ENCODE measurements at places on chromosomes 1 and 21.

- DNase-seq = no peak
Measured at GRCh38 chr1:89735479-89735878, 85.4 kb upstream of the LRRC8D start.

DNA sequence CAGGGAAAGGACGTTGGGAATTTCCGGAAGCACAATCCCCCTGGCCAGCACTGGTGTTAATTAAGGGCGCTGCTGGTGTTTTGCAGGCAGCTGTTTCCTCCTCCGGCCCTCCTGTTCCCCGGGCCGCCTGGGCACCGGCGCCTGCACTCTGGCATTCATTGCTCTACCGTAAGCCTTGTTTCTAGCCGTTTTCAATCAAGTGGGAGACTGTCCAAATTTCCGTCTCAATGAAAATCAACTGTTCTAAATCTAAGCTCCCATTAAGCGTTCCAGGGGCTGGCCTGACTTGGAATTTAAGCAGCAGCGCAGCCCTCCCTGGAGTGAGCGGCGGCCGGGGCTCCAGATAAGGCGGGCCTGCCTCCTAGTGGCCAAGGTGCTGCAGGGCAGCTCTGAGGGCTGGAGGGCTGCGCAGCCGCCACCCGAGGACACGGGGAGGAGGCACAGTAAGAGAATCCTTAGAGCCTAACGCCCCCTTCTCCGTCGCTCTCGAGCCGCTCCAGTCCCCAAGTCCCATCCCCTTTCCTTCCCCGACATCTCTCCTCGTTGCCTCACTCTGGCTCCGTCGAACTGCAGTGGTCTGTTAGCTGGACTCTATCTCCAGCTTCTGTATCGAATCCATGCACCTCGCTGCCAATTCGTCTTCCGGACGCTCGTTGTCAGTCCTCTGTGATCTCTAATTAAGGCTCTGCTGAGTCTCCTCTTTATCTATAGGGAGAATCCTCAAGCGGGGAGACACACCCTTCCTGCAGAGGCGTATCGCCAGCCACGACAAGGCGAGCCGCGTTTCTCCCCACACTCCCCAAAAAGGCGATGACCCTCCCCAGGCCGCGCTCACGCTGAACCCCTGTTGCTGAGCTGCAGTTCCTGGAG is 57.8 kb upstream of the LRRC8D start:
- peak; percentile 85 for DNase-seq

GRCh38 chr1:115076384-115076915 is 12.9 kb downstream of the TSPAN2 start:
- no peak for DNase-seq

DNA sequence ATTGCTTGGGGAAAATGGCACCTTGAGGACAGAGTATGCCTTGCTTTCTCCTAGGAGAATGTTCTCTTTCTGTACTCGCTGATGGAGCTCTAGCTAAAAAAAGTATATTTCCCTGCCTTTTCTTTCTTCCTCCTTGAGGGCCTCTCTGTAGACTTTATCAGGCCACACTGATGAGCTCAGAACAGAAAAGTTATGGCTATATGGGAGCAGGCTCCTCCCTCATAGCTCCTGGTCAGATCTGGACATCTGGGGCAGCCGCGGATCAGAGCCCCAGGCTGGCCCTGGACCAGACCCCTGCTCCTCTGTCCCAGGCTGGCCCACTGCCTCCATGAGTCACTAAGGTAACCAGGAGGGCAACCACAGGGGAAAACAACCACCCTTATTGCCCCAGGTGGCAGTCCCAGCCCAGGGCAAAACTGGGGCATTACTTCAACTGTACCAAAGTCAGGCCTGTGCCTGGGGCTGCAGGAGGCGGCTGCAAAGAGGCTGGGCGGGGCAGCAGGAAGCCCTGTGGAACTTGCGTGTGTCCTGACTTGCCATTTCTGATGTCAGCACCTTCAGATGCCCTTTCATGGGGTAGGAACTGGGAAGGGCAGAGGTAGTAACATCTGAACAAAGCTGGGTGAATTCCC is 26.3 kb upstream of the ZNF648 start:
- no peak for DNase-seq

DNA sequence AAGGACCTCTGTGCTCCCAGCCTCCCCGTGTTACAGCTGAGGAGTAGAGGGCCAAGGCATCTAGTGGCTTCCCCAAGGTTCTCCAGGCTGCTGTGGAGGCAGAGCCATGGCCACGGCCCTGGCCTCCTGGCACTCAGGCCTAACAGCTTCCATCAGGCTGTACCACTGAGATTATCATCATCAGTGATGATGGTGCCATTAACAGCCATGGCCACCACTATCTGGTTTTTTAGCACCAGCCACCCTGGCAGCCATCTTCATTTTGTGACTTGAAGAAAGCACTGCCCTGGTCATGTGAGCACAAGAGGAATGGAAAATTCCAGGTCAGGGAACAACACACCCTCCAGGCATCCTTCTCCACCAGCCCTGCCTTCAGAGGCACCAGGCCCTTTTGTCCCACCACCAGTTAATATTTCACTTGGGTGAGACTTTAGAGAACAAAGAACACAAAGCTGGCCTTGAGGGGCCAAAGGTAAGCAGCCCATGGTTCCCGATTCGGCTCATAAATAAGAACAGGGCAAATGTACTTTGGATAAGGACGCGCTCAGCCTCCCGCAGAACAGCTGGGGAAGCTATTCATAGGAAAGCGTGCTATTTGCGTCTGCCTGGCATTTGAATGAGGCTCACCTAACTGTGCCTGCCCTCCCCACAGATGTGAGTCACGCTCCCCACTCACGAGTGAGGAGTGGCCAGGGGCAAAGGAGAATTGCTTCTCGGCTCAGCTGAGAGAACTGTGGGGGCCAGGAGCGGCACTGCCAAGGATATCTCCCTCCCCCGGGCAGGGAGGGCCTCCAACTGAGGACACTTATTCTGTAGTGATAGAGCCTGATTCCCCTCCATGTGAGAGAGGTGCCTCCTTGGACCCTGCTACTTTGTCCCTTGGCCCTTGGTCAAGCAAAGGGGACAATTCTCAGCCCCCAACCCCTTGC is 95.6 kb downstream of the CD58 start:
- DNase-seq = no peak

GRCh38 chr1:243493156-243494129 is 237.6 kb downstream of the SDCCAG8 start:
- no peak for DNase-seq

DNA sequence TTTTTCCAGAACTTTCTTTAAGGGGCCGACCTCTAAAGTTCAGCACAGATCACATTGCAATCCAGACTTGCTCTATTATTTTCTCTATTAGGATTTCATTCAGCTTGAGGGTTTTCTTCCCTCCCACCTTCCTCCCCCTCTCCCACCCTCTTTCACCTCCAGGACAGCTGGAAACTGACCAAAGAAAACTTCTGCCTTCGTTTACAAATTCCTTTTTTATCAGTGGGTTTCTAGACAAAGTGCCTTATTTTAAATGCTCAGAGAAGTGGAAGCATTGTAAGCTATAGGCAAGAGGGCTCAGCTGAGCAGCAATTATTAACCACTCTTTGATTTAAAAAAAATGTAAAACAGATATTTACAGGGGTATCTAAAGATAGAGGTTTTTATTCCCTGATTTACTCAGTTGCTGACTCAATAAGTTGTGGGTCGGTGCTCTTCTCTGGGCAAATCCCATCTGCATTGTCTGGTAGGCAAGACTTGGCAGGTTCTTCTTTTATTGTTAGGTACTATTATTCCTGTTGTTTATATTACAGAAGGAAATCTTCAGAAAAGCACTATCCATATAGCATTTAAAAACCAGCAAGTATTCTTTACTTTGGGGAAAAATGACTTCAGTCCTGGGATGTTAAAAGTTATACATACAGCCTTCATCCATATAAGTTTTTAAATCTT is 277.0 kb upstream of the C1orf105 start:
- DNase-seq = no peak

DNA sequence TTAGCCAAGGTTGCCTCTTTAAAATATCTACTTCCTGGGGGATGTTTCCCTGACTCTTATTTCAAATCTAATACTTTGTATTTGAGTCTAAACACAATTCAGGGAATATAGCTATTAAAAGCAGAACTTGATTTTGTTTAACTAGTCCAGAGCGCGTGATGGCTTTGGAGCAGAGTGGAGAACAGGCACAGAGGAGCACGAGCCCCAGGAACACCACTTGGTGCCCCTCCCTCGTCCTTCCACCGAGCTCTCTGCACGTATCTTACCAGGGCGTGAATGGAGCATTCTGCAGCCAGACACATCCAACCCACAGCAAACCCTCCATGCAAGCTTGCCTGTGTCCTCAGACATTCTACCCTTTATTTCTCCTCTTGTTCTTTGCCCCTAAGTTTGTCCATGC is 14.1 kb downstream of the KIF26B start:
- no peak for DNase-seq

GRCh38 chr1:54397090-54397591 is 9.1 kb downstream of the SSBP3 start:
- DNase-seq = no peak

- no peak for DNase-seq
Measured at GRCh38 chr1:19400192-19400611, 85.1 kb downstream of the CAPZB start.

DNA sequence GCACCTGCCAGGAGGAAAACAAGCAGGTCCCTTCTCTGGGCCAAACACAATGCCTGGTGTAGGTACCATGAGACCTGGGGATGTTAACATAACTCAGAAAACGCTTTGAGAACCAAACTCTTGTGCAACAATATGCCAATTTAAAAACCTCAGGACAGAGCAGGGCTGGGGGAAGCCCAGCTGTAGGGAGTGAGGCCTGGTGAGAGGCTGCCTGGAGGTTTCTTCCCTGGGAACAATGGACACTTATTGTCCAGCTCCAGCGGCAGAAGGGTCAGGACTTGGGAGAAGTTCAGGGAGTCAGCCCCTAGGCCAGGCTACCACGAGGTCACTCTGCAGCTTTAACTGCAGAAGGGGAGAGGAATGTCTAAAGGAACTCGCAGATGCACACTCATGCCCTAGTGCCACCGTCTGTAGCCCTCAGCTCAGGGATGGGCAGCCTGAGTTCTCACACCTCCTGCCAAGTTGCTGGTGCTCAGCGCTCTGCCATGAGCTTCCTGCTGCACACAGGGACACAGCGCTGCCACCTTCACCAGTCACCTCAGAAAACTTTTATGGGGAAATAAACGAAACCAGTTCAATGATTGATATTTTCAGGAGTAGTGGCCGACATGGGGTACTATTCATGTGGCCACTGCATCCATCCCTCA is 8.5 kb downstream of the GPR157 start:
- no peak for DNase-seq

GRCh38 chr1:46219551-46220520 is 16.7 kb downstream of the LURAP1 start:
- DNase-seq = no peak

DNA sequence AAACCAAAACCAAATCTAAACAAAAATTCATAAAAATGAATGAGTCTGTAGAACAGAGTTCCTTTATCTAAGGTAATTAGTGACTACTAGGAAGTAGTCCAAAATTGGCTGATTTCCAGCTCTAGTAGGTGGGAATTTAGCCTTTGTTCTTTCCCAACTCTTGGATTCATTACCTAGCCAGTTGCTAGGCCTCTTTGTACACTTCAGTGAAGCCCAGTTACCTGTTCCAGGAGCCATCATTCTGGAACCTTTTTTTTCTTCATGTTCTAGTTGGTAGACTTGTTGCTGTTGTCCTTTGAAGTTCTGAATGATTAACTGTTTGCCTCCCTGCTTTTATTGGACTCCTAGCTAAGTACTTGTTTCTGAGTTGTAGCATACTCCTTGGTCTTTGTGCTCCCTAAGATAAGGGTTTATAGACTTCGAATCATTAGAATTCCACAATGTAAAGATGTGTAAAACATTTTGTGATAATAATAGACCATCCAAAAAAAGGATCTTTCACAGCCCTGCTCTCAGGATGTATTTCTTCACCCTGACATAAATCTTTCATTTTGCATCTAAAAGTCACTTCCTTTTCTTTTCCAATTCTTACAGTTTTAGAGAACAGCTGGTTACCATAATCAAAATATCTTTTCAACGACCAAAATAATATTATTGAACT is 9.8 kb downstream of the PLA2G4A start:
- no peak for DNase-seq

DNA sequence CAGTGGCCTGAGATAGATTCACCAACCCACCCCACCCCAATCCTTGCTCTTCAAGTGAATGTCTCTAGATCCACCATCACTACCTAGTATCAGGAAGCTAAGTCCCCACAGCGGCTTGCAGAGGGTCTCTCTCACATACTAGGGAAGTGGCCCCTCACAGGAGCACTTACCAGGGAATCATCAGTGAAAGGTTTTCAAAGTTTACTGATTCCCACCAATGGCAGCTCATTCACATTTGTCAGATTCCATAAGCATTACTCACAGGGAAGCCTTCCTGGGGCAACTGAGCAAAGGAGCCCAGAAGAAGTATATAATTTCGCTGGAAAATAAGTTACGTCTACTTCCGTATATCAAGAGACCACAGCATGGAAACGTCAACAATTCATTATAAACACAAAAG is 120.8 kb downstream of the GREM2 start:
- DNase-seq = peak; percentile 72

GRCh38 chr1:193131266-193131860 is 9.5 kb downstream of the CDC73 start:
- no peak for DNase-seq

GRCh38 chr1:55821234-55821633 is 606.1 kb upstream of the USP24 start:
- DNase-seq = no peak

DNA sequence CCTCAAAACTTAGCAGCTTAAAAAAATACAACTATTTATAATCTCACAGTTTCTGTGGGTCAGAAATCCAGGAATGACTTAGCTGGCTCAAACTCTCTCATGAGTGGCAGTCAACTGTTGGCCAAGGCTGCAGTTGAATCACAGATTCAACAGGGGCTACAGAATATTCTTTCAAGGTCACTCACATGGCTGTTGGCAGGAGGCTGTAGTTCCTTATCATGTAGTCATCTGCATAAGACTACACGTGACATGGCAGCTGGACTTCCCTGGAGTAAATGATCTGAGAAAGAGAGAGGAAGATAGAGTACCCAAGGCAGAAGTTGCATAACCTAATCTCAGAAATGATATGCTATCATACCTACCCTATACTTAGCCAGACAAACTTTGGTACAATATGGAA is 75.2 kb upstream of the TSPAN2 start:
- no peak for DNase-seq

DNA sequence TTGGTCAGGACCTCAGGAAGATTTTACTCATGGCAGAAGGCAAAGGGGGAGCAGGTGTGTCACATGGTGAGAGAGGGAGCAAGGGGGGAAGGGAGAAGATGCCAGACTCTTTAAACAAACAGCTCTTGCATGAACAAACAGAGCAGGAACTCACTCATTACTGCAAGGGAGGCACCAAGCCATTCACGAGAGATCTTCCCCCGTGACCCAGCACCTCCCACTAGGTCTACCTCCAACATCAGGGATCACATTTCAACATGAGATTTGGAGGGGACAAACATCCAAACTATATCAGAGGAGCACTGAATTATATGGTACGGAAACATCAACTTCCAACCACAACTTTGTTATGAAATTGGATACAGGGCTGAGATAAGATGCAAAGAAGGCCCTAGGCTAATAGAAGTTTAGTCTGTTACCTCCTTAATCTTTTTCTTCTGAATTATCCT is 164.9 kb downstream of the ST6GALNAC3 start:
- peak; percentile 20 for DNase-seq

GRCh38 chr1:234062166-234062565 is 157.7 kb downstream of the SLC35F3 start:
- no peak for DNase-seq
